Stimulated activated CD4-positive, alpha-beta T cell treated with anti-CD3 and anti-CD28 coated beads, TNF-alpha, amount 100 ng/mL, for 1 hour (primary cell): ENCODE measurements at places on chromosomes 11 and 22.

- no peak for DNase-seq
These were observed 13.2 kb upstream of the SSTR3 start for GRCh38 chr22:37225481-37225880.

DNA sequence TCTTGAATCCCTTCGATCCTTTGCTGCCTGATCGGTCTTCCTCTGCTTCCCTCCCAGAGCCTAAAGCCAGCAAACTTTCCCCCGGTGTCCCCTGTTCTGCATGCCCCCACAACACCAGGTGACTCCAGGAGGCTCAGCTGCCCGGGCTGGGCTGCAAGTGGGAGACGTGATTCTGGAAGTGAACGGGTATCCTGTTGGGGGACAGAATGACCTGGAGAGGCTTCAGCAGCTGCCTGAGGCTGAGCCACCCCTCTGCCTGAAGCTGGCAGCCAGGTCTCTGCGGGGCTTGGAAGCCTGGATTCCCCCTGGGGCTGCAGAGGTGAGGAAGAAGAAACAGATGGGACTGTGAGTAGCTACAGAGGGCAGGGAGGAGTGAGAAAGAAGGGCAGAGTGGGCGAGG is 3.6 kb downstream of the NHERF4 start:
- DNase-seq = no peak

DNA sequence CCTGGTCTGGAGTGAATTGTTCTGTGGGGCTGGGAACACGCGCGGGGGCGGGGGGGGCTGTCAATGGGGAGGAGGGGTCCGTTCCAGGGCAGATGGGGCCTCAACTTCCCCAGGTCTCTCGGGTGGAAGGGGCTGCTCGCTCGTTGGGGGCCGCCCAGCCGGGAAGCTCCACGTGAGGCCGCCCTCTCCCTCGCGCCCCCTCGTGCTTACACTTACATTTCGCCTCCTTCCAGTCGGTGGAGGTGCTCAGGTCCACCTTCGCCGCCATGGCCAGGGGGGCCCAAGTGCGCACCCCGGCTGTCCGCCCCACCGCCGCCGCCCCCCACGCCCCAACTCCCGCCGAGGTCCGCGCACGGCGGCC is 452 bp downstream of the MACROD1 start:
- no peak for DNase-seq

- DNase-seq = no peak
These were observed at the start of gene P2RX6 for GRCh38 chr22:21014726-21015465. Gene P2RX6 (plus strand): TSS chr22:21015165. CDS start chr22:21015175, 10 bp downstream.

GRCh38 chr11:8101421-8101820 is 20.4 kb downstream of the TUB start:
- DNase-seq = no peak

DNA sequence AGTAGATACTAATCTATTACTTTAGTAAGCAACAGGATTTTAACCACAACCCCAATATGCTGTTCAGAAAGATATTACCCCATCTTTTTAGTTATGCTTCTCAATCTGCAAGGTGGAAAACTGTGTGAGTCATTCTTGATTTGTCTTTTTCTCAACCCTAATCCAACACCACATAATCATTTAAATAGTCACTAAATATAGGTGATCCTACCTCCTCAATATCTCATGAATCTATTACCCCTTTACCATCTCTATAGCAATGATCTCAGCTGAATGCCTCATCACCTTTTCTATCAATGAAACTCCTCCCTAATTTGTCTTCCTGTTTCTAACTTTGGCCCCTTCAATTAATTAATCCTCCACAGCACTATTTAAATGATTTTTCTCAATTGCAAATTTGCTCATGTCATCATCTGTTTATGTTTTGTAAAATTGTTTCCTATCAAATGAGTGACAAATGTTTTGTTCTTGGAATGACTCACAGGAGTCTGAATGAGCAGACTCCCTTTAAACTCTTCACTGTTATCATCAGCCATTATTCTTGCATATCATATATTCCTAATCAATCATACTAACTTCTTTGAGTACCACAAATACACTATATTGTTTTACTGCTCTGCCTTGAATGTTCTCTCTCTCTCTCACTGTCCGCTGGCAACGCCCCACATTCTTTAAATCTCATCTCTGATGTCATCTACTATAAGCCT is 26.1 kb downstream of the SNX19 start:
- DNase-seq = no peak

- no peak for DNase-seq
These were observed 85.9 kb upstream of the PPARA start for GRCh38 chr22:46064228-46064965.

DNA sequence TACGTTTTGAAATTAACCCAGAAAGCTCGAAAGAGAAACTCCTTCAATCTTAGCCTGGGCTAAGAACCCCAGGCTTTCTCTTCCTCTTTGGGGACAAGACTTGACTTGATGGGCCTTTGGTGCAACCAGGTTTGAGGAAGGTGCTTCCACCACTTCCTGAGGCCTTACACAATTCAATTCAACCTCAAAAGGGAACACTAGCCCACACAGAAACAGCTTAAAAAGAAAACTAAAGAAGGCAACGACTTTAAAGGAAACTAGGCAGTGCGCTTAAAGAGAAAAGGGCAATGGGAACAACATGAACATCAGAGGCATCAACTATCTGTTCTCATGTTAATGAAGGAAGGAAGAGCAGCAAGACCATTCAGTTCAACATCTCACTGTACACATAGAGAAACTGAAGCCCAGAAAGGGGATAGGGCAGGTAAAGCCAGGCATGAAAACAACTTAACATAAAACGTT is 24.8 kb downstream of the PAK1 start:
- no peak for DNase-seq

- no peak for DNase-seq
These were observed 123.7 kb upstream of the NECTIN1 start for GRCh38 chr11:119852741-119853140.

DNA sequence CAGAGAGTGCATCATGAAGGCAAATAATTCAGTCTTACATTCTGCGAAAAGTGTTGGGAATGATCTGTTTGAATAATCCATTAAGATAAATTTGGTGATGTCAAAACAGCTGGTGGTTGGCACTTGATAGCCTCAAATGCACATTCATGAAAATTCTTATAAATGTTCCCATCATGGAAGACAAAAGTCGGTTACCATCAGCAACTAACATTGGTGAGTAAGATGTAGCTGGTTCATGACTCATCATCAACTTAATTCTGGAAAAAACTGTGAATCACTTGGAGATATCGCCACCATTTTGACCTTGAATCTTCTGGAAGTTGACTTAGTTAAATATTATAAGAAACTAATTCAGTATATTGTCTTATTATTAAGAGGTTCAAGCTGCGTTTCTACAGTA is 11.2 kb downstream of the CRYBB1 start:
- no peak for DNase-seq

DNA sequence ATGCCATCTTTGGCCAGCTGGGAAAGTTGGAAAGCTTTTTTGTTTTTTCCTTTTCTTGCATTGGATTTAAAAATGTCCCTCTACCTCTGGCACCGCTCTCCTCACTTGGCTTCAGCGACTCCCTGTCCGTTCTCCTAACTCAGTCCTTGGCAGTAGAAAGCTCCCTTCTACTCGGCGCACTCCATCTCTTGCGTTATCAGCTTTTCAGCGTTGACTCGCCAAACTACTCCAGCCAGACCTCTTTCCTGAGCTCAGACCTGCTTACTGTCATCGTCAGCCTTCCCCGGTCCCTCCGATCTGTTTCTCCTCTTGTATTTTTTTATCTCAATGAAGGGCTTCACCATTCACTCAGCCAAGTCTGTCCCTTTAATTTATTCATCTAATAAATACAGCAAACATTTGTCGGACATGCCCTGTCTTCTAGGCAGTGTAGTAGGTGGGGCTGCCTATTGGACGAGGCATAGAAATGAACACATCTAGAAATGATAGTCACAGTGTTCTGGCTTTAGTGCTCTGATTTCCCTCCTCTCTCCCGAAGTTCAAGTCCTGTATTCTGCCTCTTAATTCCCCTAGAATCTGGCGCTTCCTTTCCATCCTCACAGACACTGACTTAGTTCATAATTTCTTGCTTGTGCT is 839 bp downstream of the CEP164 start:
- DNase-seq = no peak

DNA sequence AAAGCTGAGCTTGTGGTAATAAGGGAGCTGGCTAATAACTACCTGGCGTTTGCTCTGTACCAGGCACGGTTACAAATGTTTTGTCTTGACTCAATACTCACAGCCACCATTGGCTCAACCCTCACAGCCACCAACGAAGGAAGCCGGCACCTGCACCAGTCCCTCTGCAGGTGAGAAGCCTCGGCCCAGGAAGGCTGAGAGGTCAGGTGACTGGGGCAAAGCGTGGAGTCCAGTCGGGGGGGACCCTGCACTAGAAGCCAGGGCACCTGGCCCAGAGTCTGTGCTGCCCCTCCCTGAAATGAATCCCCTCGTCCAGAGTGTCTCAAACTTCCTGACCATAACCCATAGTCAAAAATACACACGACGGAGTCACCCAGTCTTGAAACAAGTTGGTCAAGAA is 90.1 kb downstream of the PHF21B start:
- no peak for DNase-seq

GRCh38 chr11:13462311-13462900 is 616 bp downstream of the BTBD10 start:
- no peak for DNase-seq

GRCh38 chr11:72243173-72244059 is 560 bp downstream of the PHOX2A start:
- DNase-seq = no peak

DNA sequence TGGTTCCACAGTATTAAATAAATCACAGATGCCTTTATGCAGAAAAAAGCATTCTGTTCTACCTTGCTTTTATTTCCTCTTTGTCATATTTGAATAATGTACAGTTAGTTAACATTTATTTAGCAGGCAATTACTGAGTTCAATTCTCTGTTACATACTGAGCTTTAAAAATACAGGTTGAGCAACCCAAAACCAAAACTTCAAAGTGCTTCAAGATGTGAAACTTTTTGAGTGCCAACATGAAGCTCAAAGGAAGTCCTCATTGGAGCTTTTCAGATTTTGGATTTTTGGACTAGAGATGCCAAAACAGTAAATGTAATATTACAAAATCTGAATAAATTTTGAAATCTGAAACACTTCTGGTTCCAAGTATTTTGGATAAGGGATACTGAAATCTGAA is 54.1 kb downstream of the PDHX start:
- DNase-seq = no peak

- DNase-seq = no peak
These were observed 40.8 kb upstream of the SMIM38 start for GRCh38 chr11:69114811-69115523.
